ENCODE measurements at places on chromosomes 4 and X.

DNA sequence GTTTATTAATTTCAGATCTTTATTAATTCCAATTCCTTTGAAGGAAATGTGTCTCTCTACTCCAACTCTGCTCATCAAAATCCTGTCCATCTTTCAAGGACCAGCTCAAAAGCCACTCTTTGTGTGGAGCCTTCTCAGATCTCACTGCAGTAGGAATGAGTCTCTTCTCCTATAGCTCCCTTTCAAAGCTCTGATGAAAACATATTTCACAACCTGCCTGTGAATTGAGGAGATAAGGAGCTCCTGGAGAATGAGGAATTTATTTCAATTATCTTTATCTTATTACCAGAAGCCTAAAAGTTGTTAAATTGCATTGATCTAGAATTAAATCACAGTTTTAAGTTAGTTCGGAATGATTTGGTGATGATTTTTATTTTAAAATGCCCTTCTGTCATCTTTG lies 92.6 kb upstream of the TRPC3 start:
- no peak for DNase-seq

GRCh38 chr4:156998500-156999174 lies 27.0 kb upstream of the PDGFC start:
- no peak for DNase-seq

- no peak for DNase-seq
Measured at GRCh38 chr4:73161527-73162185, 92.1 kb upstream of the COX18 start.

DNA sequence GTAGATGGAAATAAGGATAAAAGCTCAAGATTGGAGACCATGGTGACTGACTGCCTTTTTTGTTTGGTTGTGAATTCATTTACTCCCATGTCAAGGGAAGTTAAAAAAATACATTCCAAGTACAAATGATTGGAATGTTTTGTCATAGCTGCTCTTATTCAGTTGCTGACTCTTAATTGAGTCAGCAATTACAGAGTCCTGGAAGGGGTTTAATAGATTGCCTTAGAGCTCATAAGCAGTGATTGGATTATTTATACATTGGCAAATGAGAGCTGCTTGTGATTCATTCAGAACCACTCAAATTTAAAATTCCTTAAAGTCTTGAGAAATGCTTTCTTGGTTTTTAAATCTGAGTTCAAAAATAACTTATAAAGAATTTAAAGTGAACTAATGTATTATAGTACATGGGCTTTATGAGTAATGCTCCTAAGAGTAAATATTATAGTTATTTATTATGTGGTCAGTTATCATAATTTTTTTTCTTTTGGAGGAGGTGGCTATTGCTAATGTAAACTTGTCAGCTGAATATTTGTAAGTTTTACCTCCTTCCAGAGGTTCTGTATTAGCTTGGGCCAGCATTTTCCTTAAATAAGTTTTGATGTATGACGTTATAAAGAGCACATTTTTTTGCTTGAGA lies 13.6 kb downstream of the JADE1 start:
- DNase-seq, result no peak

DNA sequence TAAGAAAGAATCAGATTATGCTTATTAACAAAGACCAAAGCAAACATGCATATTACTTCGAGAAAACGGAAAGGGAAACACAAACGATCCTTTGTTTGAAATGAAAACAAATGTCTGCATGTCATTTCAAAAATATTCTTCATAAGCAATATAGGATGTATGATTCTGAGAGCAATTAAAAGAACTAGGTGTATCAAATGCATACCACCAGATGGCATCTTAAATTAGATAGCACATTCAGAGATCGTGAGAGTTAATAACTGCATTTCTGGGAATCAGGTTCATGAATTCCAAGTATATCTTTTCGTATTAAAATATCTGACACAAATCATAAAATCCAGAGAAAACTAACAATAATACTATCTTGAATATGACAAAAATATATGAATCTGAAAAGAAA lies 159.5 kb downstream of the PPP3CA start:
- no peak for DNase-seq

DNA sequence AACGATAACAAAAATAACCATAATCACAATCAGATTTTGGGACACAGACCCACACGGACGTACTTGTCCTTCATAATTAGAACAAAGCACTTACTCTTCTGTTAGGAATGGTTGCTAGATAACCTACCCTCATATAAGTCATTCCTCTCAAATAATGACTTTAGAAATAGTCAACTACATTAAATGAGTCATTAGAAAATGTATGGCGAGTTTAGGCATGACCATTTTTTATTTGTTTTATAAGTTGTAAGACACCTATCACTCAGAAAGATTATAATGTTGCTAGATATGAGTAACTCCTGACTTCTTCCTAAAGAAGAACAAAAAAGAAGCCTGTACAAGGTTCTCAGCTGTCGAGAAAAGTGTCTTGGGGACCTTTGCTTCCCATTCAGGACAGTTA lies 1637.5 kb upstream of the PCDH7 start:
- no peak for DNase-seq

GRCh38 chrX:99887918-99888317 lies 522.2 kb downstream of the PCDH19 start:
- no peak for DNase-seq

DNA sequence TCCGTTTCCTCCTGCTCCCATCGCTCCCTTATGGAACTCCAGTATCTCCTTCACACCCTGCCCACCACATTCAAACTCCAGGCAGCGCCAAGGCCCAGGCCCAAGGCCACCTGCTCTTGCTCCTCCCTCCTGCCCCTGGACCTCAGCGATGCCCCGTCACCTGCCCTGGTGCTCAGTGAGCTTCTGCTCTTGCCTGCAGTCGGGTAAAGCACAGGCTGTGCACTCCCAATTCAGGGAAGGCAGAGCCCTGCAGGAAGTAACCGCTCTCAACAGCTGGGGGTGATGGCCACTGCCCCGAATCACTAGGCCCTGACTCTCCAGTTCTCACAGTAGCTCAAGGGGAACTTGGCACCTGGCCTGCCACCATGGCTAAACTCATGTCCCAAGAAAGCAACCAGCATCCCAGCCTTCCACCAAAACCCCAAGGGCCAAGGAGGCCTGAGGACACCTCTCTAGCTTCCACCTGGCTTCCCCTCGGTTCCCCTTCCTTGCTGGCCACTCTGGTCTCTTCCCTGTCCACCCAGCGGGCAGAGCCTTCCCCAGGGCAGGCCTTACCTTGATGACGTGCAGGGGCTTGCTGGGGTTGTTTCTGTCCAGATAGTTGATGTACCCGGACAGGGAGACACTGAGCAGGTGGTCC lies 29.3 kb downstream of the WDR1 start:
- DNase-seq, result no peak

DNA sequence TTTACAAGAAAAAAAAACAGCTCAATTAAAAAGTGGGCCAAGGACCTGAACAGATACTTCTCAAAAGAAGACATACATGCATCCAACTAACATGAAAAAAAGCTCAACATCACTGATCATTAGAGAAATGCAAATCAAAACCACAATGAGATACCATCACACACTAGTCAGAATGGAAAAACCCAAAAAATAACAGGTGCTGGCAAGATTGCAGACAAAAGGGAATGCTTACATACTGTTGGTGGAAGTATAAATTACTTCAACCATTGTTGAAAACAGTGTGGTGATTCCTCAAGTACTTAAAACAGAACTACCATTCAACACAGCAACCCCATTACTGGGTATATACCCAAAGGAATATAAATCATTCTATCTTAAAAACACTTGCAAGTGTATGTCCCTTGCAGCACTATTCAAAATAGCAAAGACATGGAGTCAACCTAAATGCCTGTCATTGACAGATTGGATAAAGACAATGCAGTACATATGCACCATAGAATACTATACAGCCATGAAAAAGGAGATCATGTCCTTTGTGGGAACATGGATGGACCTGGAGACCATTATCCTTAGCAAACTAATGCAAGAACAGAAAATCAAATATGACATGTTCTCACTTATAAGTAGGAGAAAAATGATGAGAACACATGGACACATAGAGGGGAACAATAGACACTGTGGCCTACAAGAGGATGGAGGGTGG lies 97.6 kb downstream of the RAB28 start:
- no peak for DNase-seq

GRCh38 chrX:1222531-1223241 lies 10.2 kb upstream of the CRLF2 start:
- no peak for DNase-seq

DNA sequence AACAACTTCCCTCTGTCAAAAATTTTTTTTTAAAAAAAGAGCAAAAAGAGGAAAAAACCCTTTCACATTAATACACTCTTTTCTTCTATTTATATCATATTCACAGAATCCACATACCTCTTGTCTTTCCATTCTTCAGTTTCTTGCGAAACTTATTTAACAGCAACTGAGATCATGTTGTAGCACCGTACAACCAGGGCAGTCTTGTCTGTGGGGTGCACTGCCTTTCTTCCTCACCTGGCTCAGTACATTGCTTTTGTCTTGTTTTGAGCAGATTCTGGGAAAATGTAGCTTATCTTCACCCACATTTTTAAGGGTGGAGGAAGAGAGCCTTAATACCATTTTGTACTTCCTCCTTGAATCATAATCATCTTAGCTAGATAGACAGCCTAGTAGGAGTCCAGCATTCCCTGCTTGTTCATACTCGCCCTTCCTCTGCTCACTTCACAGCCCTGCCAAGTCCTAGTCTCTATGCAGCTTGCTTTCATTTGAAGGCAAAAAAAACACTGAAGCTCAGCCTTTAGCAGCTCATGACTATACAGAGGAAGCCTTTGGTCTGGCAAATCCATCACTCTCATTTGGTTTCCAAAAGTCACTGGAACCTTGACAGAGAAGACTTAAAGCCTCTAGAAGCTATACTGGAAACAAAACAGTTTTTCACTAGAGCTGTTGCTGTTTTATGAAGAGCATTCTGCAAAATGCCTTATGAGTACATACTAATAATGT lies 140.6 kb upstream of the BANK1 start:
- DNase-seq, result no peak

DNA sequence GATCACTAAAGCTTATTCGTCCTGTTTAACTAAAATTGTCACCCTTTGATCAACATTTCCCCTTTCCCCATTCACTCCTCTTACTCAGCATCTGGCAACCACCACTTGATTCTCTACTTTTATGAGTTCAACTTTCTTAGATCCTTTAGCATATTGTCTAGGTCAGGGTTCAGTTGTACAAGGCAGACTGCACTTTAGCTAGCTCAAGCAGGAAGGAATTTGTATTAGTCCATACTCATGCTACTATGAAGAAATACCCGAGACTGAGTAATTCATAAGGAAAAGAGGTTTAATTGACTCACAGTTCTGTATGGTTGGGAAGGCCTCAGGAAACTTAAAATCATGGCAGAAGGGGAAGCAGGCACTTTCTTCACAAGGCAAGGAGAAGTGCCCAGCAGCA lies 44.3 kb downstream of the TASL start:
- no peak for DNase-seq

- no peak for DNase-seq
Measured at GRCh38 chr4:144461906-144462305, 184.1 kb upstream of the HHIP start.

DNA sequence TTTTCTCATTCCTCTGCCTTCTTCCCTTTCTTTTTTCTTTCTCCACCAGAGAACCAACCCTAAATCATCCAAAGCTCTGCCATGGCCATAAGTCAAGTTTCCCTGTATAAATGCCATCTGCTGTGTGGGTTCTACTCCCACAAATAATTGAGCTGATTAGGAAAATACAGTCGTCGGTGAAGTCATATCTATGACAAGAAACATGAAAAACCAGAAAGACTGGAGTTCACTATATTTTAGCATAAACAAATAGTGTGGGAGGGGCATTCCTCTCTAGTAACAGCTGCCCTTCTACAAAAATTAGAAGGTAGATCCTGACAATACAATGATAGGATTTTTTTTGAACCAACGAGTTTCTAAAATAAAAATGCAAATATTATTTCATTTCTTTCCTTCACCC lies 48.8 kb downstream of the SPOCK3 start:
- no peak for DNase-seq
